ENCODE measurements at places on chromosomes 12 and 14.
A peak's percentile ranks its signal among the peaks of the same experiment; 100 is the strongest.

DNA sequence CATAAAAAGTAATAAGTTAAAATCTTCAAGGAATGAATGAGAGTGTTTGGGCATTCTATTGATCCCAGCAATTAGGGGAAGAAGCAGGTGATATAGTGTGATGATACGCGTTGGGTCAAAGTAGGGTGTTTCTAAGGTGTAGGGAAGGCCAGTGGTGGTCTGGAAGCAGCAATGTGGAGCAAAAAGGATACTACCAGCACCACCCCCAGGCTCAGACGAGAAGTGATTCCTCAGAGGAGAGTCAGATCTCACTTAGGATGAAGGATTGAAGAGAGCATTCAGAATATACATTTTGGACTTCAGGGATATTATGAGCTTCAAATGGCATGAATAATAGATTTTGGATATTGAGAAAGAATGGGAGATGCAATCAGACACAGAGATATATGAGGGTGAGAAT, 497.6 kb downstream of the RMST start:
- DNase-seq, result no peak

GRCh38 chr12:57592551-57593165, 1.7 kb downstream of the PIP4K2C start:
- no peak for DNase-seq

DNA sequence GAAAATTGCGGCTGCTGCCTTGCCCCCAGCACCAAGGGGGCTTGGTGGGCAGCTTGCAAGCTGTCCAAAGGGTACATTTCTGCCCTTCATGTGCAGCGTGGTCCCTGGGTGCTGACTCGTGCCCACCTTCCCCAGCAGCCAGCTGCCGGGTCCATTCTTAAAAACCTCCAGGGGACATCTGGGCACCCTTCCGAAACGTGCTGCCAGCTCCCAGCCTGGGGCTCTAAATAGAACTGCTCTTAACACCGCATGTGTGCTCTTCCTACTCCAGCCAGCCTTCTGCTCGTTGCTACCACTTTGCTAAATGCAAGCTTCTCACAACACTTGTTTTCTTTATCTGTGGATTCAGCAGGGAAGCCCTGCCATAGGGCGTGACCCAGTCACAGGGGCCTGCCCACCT, 66.0 kb downstream of the RIMBP2 start:
- DNase-seq, result no peak

DNA sequence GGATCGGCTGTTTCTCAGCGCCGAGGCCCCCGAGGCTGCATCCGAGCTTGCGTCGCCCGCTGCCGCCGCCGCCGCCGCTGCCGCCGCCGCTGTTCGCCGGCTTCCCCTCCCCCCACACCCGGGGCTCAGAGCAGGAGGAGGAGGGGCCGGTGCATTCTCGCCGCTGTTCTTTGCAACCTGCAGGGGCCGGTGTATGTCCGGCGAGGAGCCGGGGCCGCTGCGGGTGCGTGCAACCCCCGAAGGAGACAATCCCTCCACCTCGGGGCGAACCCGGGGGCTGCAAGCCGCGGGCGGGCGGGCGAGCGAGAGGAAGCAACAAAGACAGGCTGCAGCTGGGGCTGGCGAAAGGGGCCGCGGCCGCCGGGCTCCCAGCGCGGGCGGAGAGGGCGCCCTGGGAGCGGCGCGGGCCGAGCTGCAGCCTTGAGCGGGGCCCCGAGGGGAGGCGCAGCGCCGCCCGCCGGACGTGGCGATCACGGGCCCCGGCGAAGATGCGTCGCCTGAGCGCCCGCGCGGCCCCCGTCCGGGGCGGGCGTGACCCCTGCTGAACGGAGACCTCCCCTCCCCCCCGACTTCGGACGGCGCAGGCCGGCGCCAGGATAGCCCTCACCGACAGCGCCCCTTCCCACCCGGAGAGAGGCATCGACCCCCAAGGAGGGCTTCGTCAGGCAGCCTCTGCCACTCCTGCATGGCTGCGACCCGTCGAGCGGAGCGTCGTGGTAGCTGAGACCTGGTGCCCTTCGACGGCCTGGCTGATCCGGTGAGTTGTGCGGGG, 702 bp downstream of the FAM222A start:
- peak; percentile 25 for DNase-seq

GRCh38 chr12:100494026-100494425, 20.4 kb downstream of the NR1H4 start:
- DNase-seq, result no peak

DNA sequence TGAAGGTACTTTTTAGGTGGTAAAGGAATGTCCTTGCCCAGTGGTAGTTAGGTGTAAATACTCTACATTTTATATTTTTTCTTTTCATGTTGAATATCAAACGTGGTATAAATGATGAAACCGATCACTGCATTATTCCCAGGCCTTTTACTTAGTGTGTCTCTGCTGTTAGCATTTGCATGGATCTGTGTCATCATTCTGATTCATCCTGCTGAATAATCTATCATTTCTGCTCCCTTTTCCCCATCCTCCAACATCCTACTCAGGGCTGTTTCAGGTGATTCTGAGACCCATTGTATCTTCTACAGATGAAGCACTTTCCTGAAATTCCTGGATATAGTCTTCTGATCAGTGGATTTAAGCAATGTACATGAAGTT, 61.0 kb upstream of the PTHLH start:
- no peak for DNase-seq

- no peak for DNase-seq
Observed at GRCh38 chr14:22886500-22887259, 3.7 kb downstream of the REM2 start.

DNA sequence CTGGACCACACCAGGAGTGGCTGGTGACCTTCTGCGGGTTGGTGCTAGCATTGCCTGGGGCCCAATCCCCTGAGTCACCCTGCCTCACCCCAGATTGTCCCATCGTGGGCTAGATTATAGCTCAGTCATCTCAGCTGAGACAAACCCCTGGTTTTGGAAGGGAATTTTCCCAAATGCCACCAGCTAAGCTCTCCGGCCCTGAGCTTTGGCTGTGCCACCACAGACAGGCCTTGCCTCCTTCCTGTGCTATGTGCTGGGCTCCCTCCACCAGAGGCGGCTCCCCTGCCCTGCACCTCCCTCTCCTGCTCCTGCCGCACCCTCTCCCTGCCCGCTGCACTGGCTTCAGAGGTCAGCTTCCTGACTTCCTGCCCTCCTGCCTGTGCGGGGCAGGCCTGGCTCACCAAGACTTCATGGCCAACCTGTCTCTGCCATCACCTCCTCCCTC, 196.3 kb downstream of the TSPAN9 start:
- DNase-seq, result no peak

DNA sequence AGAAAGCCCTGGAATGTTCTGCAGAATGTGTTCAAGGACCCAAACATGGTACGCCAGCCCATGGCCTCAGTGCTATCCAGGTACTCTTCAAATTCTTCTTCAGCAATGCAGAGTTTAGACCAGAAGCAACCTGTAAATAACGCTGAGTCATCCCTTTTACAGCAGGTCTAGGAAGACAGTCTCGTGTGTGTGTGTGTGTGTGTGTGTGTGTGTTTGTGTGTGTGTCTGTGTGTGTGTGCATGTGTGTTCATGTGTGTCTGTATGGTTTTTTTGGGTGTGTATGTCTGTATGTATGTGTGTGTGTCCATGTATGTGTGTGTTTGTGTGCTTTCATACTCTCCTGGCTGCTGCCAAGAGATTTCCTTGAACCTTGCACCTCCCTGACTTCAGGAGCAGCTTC, 60.1 kb upstream of the RFX4 start:
- no peak for DNase-seq

- no peak for DNase-seq
Observed at GRCh38 chr12:78880078-78880477, 15.5 kb downstream of the SYT1 start.

DNA sequence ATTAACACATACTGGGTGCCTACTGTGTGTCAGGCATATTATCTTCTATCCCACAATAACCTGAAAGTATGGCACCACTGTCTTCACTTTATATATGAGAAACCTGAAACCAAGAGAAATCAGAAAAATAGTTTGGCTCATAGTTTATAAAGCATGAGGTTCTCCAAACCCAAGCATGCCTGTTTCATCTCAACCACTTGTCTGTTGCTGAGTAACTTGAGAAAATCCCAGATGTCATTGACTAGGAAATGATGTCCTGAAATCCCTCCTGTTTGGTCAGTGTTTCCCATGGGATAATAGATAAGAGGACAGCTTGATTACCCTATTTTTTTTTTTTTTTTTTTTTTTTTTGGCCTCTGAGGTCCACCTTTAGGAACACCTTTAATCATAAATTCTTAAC, 2.6 kb upstream of the IFNG-AS1 start:
- DNase-seq, result no peak

DNA sequence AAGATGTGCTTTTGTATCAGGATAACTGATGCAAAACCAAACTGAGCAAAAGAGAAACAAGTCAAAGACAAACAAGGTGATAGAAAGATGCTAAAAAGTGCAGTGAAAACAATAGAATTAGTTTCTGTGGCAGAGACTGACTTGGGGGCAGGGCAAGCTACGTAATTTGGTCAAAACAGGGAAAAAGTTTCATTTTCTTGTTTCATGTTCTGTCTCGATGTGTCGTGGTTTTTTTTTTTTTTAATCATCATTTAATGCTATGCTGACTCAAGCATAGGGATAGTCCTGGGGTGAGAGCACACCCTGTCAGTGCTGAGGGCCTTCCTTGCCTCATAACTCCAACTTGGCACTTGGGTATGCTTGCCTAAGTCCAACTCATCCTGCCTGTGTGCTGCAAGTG, 144.1 kb upstream of the PTPRQ start:
- no peak for DNase-seq

GRCh38 chr12:5548152-5548943, 116.4 kb downstream of the NTF3 start:
- DNase-seq, result no peak

Data from cortex of kidney (tissue), 1 donor.